Bronchus fibroblast of lung (primary cell): ENCODE measurements at places on chromosomes 2 and 18. TPM values are rescaled to one million over a fixed set of nuclear protein-coding genes. Genes with fewer than 3 reads are reported as not detected.

The PREB gene
- 57.3 and 57.7 TPM in 2 replicates for total RNA-seq

The DSEL gene
- 18.0 and 21.5 TPM in 2 replicates for total RNA-seq

The PFN4 gene
- total RNA-seq = 0.15 and 0.17 TPM in 2 replicates

The CNDP1 gene
- 0.15 TPM in 1 of 2 replicates, not detected in the other for total RNA-seq

The IGFBP2 gene
- total RNA-seq = 38.7 and 41.2 TPM in 2 replicates
